Upper lobe of left lung (tissue), 6 donors: ENCODE measurements at places on chromosomes 11 and 22. TPM values are rescaled to one million over a fixed set of nuclear protein-coding genes. Genes with fewer than 3 reads are reported as not detected.

The PRR5L gene
- total RNA-seq, result 24.9 TPM

The SORL1 gene
- 80.7 TPM for total RNA-seq

The KRTAP5-11 gene
- total RNA-seq, result not detected

The SESN3 gene
- total RNA-seq, result 26.7 TPM

The PRRG4 gene
- 5.2 TPM for total RNA-seq

The CCDC73 gene
- not detected for total RNA-seq

The PANX3 gene
- not detected for total RNA-seq

The DERL3 gene
- 14.2 TPM for total RNA-seq

The CRELD2 gene
- 37.0 TPM for total RNA-seq

The MYOD1 gene
- not detected for total RNA-seq

The MMP7 gene
- total RNA-seq, result 5.6 TPM

The FGF19 gene
- total RNA-seq, result not detected

The CD3G gene
- total RNA-seq, result 5.5 TPM

The MAPK8IP2 gene
- 1.0 TPM for total RNA-seq

The GNAZ gene
- 0.80 TPM for total RNA-seq

The MLC1 gene
- total RNA-seq, result 3.1 TPM

The SLC17A6 gene
- total RNA-seq, result not detected

The FBLN1 gene
- total RNA-seq, result 337 TPM

The ESAM gene
- 130 TPM for total RNA-seq

The KRTAP5-8 gene
- total RNA-seq, result 7.3 TPM

The TSGA10IP gene
- not detected for total RNA-seq

The OR51B5 gene
- total RNA-seq, result 0.30 TPM

The CARD16 gene
- total RNA-seq, result 22.5 TPM

The SHANK3 gene
- 17.7 TPM for total RNA-seq

The TIGD3 gene
- total RNA-seq, result 0.51 TPM

The MMP11 gene
- total RNA-seq, result 2.9 TPM

The PAMR1 gene
- 4.3 TPM for total RNA-seq

The ZNF70 gene
- 4.7 TPM for total RNA-seq

The CD6 gene
- 4.2 TPM for total RNA-seq

The ADM2 gene
- total RNA-seq, result 3.1 TPM

The MS4A6A gene
- total RNA-seq, result 156 TPM

The CATSPERZ gene
- 0.51 TPM for total RNA-seq

The TPBGL gene
- total RNA-seq, result 0.94 TPM

The KLHL35 gene
- total RNA-seq, result 7.3 TPM

The SLC7A4 gene
- total RNA-seq, result 1.2 TPM

The NPAS4 gene
- total RNA-seq, result not detected

The AIP gene
- total RNA-seq, result 51.1 TPM

The SLC16A8 gene
- total RNA-seq, result 0.26 TPM

The C11orf71 gene
- total RNA-seq, result 16.8 TPM

The PITPNM1 gene
- total RNA-seq, result 90.1 TPM

The MAPK8IP1 gene
- total RNA-seq, result 16.0 TPM
